ENCODE measurements at places on chromosomes 4 and X. TPM values are rescaled to one million over a fixed set of nuclear protein-coding genes. Genes with fewer than 3 reads are reported as not detected.

DNA sequence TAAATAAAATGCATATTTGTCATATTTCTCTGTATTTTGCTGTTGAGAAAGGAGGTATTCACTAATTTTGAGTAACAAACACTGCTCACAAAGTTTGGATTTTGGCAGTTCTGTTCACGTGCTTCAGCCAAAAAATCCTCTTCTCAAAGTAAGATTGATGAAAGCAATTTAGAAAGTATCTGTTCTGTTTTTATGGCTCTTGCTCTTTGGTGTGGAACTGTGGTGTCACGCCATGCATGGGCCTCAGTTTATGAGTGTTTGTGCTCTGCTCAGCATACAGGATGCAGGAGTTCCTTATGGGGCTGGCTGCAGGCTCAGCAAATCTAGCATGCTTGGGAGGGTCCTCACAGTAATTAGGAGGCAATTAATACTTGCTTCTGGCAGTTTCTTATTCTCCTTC, 3.3 kb downstream of the HTT start:
- no peak for DNase-seq

GRCh38 chrX:5907207-5907606, 321.5 kb downstream of the NLGN4X start:
- DNase-seq: no peak

GRCh38 chrX:48589482-48590162, 7.7 kb upstream of the WDR13 start:
- no peak for DNase-seq

DNA sequence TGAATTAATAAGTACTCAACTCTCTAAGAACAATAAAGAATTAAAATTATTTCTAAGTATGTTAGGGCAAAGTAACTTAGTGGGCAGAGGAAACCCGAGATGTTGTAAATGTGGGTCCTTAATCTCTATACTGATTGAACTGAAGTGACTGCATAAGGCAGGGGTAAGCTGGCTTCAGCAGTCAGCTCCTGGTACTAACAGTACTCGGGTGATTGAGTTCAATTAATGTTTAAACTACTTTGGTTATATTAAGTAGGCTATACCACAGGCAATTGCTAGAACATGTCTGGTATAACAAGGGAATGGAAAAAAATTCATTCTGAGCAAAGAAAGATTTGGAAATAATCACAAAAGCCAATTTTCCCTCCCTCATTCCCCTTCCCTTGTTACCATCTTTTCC, 90.7 kb downstream of the LNX1 start:
- no peak for DNase-seq

DNA sequence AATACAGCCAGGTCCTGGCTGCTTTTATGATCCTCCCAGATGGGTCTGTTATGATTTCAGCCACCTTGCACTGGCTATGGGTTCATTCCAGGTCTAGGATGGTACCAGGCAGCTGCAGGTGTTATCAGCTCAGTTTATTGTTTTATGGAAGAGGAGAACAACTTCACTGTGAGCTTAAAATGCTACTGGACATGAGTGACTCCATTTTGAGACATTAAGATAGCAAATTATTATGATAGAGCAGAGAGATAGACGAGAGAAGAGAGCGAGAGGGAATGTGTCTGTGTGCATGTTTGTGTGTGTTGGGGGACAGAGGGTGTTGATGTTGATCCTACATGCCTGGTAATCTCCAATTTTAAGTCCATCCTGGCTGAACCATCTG, 820.2 kb downstream of the FSTL5 start:
- no peak for DNase-seq

GRCh38 chrX:67622053-67622585, 78.3 kb downstream of the AR start:
- no peak for DNase-seq

DNA sequence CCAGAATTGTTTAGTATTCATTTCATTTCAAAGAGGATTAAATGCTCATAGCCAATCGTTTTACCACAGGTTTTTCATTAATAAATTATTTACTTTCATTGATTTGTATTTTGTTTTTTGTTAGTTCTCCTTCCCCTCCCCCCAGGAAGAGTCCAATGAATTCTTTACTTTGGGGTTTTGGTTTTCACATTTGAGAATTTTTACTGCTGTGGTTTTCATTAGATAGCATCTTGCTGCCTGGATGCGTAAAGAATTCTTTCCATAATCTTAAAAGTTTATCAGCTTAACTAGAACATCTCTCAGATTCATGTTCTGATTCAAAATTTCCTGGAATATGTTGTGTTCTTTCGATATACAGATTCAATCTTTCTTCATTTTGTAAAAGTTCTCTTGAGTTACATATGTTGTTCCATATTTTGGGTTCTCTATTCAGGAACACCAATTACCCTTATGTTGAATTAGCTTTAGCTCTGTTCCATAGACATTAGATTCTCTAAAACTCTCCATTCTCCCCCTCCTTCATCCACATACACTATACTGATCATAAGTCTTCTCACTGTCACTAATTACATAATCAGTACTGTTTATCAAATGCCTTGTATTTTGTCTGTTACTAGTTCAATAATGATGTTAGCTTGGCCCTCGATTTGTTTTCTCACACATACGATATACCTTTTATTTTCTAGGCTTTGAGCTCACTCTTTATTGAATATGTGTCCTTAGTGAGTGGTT, 184.4 kb downstream of the CAMK2D start:
- no peak for DNase-seq

DNA sequence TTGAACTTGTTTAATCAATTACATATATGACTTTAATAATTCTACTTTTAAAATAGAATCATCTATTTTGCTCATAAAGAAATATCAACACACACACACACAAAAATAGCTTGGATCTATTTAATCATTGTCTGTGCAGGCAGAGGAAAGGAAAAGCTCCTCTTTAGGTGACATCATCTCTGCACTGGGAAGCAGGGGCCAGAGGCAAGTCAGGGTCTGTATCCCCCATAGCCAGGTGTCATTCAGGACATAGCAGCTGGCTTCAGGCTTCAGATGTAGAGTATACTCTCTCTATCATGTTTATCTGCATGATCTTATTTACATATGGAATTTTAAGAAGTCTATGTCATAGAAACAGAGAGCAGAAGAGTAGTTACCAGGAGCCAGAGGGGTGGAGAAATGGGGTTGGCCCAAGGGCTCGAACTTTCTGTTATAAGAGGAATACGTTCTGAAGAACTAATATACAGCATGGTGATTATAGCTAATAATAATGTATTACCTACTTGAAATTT, 110.4 kb upstream of the LDB2 start:
- no peak for DNase-seq

GRCh38 chr4:25817059-25817681, 45.6 kb downstream of the SEL1L3 start:
- DNase-seq: peak; percentile 92

DNA sequence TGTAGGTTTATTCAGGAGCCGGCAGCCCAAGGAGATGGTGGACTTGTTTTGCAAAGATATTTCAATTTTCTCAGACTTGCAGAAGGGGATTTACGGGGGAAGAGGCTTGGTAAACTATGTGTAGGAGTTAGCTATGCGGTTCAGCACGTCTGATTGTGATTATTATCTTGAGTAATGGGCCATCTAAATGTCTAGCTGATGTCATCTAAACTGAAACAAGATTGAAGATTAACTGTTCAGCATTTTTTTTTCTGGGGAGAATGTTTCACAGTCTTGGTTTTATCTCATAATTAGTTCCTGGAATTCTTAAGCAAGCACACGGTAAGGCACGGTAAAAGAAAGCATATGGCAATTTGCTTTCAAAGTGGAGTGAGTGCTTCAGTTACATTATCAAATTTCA, 207.3 kb upstream of the CXorf51B start:
- DNase-seq: no peak

DNA sequence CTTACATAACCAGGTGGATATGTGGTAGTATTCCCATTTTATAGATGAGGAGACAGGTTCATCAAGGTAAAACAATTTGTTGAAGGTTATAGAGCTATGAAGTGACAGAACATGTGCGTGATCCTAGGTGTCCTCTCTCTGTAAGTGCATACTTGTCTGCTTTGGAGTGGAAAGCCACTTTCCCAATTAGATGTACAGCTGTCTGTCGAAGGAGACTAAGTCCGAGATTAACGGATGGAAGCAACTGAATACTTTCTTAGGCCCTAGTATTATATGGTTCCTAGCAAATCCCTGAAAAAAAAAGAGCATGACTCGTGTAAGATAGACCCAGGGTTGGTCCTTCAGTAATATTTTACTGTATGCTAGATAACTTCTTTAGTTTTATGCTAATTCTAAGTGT, 19.7 kb downstream of the TMEM131L start:
- no peak for DNase-seq

DNA sequence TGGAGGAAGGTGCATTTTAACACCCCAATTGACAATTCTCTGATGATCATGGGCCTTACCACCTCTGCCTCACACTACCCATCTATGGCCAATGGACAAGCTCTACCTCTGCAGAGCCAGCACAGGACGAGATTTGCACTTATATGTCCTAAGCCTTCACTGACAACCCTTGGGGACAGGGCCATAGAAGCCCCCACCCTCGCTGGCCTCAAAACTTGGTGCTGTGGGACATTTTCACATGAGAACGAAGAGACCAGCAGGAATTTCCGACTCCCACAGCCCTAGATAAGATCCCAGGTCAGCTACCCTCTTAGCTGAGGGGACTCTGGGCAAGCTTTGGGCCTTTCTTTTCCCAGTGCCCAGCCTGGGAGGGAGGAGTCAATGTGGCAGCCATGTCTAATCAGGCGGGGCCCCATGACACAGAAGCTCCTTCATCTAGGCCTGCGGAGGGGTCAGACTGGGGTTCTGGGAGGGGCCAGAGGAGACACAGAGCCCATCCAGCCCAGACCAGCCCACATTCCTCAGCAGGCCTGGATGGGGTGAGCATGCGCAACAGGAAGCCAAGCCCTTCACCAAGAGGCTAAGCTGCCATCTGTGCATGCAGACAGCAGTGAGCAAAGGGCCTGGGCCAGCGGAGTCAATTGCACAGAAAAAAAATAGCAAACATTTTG, 12.1 kb downstream of the PJA1 start:
- peak; percentile 70 for DNase-seq

DNA sequence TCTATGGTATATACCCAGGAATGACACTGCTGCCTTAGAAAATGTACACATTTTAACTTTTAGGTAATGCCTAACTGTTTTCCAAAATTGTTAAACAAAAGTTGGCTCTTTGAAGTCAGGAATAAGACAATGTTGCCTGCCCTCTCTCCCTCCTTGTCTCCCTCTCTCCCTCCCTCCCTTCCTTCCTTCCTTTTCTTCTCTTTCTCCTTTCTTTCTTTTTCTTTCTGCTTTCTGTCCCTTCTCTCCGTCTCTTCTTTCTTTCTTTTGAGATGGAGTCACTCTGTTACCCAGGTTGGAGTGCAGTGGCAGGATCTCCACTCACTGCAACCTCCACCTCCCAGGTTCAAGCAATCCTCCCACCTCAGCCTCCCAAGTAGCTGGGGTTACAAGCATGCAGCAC, 4.6 kb upstream of the TMA16 start:
- DNase-seq: no peak

GRCh38 chr4:100836929-100837328, 319.1 kb upstream of the EMCN start:
- no peak for DNase-seq

- no peak for DNase-seq
Observed at GRCh38 chrX:131083510-131084142, 25.5 kb downstream of the ARHGAP36 start.

DNA sequence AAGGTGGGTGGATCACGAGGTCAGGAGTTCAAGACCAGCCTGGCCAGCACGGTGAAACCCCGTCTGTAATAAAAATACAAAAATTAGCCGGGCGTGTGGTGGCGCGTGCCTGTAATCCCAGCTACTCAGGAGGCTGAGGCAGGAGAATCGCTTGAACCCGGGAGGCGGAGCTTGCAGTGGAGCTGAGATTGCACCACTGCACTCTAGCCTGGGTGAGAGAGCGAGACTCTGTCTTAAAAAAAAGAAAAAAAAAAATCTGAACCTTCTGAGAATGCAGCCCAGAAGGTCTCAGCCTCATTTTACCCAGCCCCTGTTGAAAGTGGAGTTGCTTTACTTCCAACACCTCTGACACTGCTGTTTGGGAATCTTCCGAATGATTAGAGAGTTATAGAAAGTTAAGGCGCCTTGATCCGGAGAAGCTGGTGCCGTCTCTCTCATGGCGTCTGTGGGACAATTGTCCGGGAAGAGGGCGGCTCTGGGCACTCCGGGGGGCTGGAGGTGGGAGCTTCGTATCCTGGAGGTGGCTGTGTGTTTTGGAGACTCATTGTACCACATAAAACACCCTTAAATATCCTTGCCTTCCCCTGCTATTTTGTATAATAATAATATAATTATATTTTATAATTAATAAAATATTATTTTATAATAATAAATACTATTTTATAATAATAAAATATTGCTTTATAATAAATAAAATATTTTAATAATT, 92.7 kb upstream of the PPP2R3B start:
- DNase-seq: no peak

DNA sequence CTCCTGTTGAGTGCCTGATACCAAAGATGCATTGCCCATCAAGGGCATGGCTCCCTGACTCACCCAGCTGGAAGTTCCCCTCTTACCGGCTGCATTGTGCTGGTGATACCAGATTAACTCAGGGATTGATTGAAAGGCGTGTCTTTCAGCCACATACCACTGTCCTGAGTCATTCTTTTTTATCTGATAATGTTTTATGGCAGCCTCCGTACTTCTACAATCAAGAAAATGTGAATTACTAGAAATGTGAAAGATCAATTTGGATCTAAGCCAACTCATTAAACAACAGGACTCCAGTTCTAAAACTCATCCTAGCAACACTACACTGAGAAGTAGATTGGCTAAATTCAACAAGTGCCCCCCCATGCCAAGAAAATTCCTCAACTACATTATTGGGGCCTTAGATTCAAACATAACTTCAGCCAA, 40.0 kb downstream of the TXK start:
- DNase-seq: no peak

DNA sequence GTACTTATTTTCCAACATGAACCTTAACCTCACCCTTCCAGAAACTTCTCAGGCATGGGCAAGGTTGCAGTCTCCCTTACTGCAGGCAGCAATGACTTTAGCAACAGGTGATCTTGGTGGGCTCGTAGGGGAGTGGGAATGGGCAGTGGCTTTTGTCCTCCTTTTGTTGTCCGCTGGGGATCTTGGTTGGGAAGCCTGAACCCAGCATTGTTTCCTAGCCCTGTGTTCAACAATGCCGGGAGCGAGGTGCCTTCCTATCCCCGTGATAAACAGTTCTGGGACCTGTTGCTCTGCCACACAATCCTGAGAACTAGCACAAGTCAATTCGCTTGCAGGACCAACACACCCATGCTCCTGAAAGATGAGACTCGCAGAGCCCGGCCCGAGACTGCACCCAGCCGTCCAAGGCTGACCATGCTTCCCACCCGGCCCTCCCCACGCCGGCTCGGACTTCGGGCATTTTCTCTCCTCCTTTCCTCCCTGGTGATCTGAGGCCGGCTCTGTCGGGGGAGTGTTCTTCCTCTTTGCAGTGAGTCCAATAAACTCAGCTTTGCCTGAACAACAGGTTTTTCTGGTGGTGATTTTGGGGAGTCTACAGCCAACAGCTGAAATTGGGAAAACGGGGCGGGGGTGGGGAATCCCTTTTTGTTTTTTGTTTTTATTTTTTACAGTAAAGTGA, 20.2 kb downstream of the IRAK1 start:
- no peak for DNase-seq

The SMIM43 gene
- 2.5 TPM for polyA plus RNA-seq

The ING2 gene
- 12.1 TPM for polyA plus RNA-seq

The ATP8A1 gene
- 0.36 TPM for polyA plus RNA-seq

The GPR34 gene
- polyA plus RNA-seq: not detected

The MAPK10 gene
- 3.2 TPM for polyA plus RNA-seq

The CCSER1 gene
- polyA plus RNA-seq: not detected

The EGF gene
- polyA plus RNA-seq: 0.07 TPM

The P2RY4 gene
- not detected for polyA plus RNA-seq

The TMEM271 gene
- polyA plus RNA-seq: not detected

The AFM gene
- polyA plus RNA-seq: not detected

The GABRB1 gene
- 0.05 TPM for polyA plus RNA-seq

The ATOH1 gene
- not detected for polyA plus RNA-seq
